Stimulated activated CD4-positive, alpha-beta T cell treated with anti-CD3 and anti-CD28 coated beads, Interleukin-2, amount 100 ng/mL, for 24 hours (primary cell): ENCODE measurements at places on chromosomes 3 and 15.

- DNase-seq = no peak
These were observed 12.0 kb upstream of the TASOR start for GRCh38 chr3:56694867-56695683.

DNA sequence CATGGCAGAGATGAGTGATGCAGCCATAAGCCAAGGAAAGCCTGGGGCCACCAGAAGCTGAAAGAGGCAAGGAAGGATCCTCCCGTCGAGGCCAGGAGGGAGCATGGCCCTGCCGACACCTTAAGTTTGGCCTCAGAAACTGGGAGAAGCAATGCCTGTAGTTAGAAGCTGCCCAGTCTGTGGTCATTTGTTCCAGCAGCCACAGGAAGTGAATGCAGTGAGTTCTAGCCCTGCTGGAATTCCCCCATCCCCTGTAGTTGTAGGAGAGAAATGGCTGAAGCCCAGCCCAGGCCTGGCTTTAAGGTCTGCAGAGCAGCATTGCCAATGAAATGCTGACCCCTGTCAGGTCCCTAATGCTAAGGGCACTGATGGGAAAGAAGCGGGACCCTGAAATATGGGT lies 12.2 kb upstream of the CHSY1 start:
- no peak for DNase-seq

DNA sequence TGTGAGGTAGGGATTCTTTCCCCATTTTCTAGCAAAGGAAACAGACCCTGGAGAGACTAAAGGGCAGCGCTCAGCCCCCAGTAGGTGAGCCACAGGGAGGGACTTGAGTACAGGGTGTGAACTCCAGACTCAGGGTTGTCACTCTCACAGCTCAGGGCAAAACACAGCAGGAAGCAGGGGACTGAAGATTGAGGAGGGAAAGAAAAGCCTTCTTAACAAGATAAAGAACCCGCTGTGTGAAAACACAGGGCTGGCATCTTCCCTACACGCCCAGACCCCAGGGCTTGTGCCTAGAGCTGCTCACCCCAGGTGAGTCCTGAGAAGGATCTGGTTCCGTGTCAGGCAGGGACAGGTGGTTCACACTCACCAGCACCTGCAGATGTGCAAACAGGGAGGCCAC lies 59.6 kb downstream of the ABTB1 start:
- DNase-seq = no peak

- no peak for DNase-seq
These were observed 5.9 kb downstream of the LRRC28 start for GRCh38 chr15:99257107-99257750.

- no peak for DNase-seq
These were observed 117.4 kb downstream of the IL1RAP start for GRCh38 chr3:190631295-190631694.

DNA sequence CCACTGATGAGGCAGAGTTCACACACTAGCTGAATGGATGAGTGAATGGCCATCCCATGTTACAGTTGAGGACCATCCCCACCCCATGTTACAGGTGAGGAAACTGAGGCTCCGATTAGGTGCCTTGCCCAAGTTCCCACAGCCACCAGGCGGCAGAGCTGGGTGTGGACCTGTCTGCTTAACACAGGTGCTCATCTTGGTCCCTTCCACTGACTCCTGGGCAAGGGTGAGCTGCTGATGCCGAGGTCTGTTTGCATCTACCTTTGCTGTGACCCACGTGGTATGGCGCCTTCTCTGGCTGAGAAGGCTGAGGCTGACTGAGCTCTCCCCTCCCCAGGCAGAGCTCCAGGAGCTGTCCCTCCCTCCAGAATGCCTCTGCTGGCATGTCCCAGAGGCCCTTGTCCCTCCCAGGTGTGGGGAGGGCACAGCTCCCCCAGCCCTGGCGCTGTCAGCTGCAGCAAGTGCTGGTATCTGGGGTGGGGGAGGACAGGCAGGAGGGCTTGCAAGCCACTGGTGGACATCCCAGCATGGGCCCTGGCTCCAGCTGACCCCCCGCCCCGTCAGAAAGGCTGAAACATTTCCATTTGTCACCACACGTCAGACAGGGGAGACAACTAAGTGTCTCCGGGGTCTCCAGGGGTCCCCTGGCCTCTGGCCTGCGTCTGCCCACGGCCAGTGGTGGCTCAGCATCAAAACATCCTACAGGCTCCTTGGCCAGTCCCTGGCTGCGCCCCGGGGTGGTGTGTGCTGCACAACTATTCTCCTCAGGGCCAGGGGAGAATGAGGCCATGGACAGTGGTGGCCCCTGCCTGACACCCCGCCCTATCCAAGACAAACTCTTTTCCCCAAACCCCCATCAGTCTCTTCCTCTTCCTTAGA lies 105.4 kb downstream of the ADCY5 start:
- DNase-seq = no peak

DNA sequence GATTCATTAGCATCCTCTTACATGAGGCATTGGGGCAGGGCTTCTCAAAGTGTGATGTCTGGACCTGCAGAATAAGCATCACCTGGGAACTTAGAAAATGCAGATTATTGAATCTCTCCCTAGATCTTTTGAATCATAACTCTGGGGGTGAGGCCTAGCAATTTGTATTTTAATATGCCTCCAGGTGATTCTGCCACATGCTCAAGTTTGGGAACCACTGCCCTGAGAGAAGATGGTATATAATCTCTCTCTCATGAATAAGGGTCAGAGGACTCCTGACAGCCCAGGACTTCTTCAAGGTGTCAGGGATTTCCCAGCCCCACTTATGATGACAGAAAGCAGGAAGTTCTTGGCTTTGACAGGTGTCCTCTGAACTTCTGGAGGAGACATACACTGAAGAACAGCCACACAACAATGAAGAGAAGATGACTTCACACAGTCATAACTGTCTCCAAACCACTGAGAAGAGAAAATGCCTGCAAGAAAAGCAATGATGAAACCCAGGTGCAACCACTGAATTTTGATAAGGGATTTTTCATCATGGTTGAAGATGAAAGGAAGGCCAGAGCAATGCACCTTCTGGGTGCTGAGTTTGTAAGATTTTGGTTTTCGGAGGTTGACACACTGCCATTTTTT lies 211.9 kb upstream of the MRPL3 start:
- DNase-seq = no peak

GRCh38 chr15:57259568-57260040 lies 116.7 kb upstream of the CGNL1 start:
- DNase-seq = no peak

DNA sequence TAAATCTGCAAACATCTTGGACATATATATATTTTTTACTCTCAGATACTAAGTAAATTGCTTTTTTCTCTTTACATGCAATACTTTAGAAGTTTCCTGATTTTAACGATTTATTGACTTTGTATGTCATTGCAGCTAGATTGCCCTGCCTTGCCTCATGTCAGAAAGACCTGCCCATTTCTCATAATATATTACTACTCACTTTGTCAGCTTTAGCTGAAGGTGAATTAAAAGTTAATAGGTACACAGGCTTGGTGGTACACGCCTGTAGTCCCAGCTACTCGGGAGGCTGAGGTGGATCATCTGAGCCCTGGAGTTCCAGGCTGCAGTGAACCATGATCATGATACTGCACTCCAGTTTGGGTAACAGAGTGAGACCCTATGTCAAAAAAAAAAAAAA lies 52.8 kb downstream of the PLS1 start:
- no peak for DNase-seq

DNA sequence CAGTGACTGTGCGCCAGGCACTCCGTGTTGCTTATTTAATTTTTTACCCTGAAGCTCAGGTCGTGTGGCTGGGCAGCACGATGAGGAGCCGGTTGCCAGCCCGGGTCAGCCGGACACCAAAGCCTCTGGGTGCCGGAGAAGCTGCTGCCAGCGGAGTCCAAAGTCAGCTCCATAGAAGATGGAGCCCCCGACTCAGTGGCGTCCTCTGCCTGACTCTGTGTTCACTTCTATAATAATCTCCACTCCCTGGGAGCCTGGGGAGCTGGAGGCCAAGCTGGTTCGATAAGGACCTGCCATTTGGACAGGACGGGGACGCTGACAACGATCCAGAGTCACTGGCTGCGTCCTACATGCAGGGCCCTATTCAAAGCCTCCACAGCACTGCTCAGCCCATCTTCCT lies 78.6 kb downstream of the VGLL4 start:
- DNase-seq = no peak

DNA sequence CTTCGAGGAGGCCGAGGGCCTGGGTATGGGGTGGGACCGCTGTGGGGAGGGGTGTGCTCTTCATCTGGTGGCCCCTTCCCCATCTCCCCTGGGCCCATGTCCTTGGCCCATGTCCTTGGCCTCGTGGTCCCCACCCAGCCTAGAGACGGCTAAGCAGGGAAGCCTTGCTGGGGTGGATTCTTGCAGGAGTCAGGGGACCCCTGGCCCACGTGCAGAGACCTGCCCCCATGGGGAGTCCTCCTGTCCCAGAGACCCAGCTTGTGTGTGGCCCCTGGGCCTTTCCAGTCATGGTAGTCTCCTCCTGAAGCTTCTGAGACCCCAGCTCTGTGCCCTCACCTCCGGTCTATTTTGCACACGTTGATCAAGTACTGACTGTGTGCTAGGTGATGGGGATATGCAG lies 97.4 kb downstream of the TBC1D2B start:
- DNase-seq = no peak

DNA sequence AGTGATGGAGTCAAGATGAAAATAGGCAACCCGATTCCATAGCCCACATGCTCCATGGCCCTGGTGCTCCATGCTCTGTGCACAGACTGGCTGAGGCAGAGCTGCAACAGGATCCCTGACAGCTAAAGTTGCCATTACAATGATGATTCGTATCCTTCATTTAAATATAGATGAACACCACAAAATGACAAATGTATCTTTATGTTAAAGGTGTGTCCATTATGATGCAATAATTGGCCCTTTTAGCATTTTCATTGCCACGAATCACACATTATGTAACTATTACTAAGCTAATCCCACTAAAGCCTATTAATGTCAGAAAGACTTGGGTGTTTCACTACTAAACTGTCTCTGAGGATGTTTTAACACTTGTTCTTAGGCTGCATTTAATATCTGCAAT lies 270.2 kb upstream of the THBS1 start:
- no peak for DNase-seq

DNA sequence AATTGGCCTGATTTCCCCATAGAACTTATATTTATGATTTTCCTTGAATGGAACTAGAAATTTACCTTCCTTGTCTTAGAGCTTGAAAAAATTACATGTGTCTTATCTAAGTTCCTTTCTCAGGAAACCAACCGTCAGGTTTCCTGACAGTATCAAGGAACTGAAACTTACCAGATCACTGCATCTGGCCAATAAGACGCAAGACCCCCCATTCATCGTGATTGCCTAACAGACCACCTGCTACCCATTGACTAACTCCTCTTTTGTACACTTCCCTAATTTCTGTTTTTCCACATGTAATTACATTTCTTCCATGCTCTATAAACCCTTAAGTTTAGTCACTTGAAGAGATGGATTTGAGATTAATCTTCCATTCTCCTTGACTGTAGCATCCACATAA lies 517.2 kb upstream of the CBLB start:
- DNase-seq = no peak

DNA sequence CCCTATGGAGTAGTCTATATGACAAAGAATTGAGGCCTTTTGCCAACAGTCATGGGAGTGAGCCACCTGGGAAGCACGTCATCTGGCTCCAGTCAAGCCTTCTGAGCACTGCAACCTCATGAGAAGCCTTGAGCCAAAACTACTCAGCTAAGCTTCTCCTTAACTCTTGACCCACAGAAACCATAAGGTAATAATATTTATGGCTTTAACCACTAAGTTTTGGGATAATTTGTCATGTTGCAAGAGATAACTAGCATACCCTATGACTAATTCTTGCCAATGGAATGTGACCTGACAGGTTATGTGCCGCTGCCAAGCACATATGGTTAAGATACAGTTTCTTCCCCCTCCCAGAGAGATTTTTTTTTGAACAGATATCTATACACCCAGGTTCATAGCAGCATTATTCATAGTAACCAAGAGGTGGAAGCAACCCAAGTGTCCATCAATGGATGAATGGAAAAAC lies 11.8 kb upstream of the SLC6A11 start:
- no peak for DNase-seq

- no peak for DNase-seq
These were observed 34.0 kb downstream of the ATP13A4 start for GRCh38 chr3:193520738-193521137.

DNA sequence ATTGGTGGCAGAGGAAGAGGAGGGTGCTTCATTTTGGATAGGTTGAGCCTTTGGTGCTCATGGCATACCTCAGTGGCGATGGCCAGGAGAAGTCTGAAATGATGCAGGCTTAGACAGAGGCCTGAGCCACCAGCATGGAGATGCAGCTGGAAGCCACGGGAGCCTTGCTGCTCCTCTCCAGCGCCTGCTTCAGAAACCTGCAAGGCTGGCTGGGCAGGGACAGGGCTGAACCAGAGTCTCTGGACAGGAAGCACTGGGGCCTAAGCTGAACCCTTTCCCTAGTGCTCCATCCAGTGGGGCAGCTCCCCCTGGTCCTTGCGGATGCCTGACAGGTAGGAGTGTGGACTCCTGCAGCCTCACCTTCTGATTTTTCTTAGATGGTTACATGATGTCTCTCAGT lies 36.7 kb upstream of the ADCY5 start:
- no peak for DNase-seq

GRCh38 chr15:25864966-25865365 lies 1.8 kb upstream of the ATP10A start:
- no peak for DNase-seq

- DNase-seq = no peak
These were observed 71.4 kb downstream of the ANXA2 start for GRCh38 chr15:60326343-60326742.

GRCh38 chr3:45874677-45875346 lies 11.5 kb upstream of the CCR9 start:
- no peak for DNase-seq

GRCh38 chr3:100781301-100781700 lies 72.0 kb downstream of the TFG start:
- DNase-seq = no peak

- DNase-seq = no peak
These were observed 44.9 kb upstream of the TSEN2 start for GRCh38 chr3:12439161-12439940.

DNA sequence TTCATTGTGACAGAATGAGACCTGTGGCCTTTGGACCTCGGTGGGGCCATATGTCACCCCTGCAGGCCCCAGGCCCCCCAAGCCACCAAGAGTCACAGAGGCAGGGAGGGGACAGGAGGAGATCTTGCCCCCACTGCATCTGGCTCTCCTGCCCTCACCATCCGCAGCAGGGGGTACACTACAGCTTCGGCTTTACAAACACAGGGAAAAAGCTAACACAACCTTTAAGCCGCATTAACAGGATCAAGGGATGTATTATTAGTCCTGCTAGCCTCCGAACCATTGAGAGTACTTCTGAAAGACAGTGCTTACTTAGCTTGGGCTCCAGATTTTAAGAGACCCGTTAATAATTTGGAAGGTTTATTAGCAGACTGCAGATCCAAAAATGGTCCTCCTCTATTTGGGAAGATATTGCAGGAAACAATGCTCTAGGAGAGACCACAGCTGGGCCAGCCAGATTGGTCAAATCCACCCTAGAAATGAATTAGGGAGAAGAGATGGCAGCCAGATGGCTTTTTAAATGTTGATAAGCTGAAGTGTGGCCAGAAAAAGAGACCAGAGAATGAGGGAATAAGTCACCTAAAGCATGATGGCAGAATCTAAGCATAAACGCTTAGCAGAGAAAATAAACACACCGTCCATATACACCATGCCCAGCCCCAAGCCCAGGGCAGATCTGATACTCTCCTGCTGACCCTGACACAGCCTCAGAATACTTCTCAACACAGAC lies 31.5 kb downstream of the SRGAP3 start:
- DNase-seq = no peak
